ENCODE measurements at places on chromosomes 5 and 9.

DNA sequence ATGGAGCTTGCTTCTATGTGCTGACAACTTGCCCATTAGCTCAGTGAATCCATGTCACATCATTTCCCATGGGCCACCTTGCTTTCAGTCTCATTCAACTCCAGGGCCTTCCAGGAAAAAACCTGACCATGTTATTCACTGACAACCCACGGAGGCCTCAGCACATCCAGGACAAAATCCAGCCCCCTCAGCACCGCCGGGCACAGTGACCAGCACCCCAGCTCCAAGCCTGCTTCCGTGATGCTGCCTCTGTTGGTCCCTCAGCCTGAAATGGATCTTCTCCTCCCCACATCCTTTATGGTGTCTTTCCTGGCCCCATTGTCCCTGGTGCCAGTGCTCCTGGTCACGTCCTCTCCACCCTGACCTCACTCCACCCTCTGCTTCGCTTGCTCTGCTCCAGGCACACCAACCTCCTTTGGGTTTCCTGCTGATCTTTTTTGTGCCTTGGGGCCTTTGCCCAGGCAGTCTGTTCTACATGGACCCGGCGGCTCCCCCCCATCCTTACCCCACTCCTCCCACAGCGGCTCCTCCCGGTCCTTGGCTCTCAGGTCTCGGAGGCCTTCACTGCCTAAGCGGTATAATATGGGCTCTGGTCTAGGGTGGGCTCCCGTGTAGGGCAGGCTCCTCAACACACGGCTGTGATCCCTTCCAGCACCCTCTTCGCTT lies 25.0 kb downstream of the ANKS6 start:
- DNase-seq = no peak

DNA sequence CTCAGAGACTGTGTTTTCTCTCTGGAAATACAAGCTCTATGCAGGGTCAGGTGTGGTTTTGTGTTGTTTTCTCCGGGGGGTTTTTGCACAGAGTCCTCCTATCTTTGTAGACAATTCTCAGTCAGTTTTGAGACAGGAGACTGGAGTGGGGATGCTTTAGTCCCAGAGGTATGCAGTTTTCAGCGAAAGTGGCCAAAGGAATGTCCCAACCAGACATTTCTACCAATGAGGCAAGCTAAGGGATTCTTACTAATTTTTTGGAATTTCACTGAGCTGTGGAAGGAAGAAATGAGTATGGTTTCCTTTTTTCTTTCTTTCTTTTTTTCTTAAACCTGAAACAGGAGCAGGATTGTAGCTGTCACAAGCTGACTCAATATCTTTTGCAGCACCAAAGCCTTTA lies 35.3 kb upstream of the PLPP1 start:
- DNase-seq = no peak

DNA sequence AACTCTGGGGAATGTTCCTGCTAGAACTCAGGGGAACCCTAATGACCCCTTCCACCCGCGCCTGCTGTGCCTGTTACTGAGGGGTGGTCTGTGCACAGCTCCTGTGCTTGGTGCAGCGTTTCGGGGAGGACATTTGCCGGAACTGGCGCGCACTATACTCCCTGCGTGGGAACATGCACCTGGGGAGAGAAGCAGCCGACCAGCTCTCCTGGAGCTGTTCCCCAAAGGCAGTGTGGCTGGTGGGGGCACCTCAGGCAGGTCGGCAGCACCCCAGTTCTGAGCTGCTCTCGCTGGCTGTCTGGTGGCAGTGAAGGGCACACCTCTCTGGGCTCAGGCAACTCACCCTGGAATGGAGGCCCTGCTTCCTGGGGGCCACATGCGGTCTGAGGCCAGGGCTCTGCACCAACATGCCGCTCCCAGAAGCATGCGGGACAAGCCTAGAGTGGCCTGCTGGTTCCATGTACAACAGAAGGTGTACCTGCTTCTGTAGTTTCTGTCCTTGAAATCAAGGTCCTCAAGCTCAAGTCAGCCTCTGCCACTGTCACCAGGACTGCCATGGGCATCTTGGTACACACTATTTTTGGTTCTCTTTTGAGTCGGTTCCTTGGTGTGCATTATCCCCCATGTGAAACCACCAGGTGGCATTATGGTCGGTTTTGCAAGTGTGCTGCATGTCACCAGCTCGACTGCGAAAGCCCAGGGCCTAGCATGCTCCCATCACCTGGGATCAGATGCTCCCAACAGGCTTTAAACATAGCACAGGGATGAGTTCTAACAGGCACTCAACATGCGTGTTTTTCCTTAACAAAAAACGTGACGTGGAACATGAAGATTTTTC lies 7.8 kb upstream of the MRNIP start:
- no peak for DNase-seq

GRCh38 chr9:9963841-9964240 lies 649.0 kb downstream of the PTPRD start:
- DNase-seq = no peak

All from stimulated activated CD8-positive, alpha-beta memory T cell treated with anti-CD3 and anti-CD28 coated beads, Interleukin-7, amount 100 ng/mL, for 4 hours (primary cell).